Stimulated activated CD4-positive, alpha-beta T cell treated with anti-CD3 and anti-CD28 coated beads, Interleukin-4, amount 100 ng/mL, for 24 hours (primary cell): ENCODE measurements at places on chromosomes 1 and 21.

DNA sequence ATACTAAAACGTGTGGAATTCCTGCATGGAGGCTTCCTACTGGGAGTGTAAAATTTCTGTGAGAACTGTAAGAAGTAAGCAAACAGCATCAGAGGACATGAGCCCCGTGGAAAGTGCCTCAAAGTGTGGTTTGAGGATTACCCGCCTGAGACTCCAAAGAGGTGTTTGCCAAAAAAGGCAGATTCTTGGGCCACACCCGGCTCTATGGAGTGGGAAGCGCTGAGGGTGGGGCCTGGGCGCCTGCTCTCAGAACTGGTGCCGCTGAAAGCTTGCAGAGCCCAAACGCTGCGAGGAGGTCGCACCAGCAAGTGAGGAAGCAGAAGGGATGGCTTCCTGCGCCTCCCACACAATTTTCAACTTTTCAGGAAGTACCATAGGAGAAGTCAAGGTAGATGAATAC is 43.0 kb upstream of the PSEN2 start:
- peak; percentile 21 for DNase-seq

GRCh38 chr1:240014051-240014450 is 77.6 kb upstream of the FMN2 start:
- DNase-seq, result no peak

- DNase-seq, result peak; percentile 55
Measured at GRCh38 chr21:35400233-35400939, 351.3 kb upstream of the RUNX1 start.

DNA sequence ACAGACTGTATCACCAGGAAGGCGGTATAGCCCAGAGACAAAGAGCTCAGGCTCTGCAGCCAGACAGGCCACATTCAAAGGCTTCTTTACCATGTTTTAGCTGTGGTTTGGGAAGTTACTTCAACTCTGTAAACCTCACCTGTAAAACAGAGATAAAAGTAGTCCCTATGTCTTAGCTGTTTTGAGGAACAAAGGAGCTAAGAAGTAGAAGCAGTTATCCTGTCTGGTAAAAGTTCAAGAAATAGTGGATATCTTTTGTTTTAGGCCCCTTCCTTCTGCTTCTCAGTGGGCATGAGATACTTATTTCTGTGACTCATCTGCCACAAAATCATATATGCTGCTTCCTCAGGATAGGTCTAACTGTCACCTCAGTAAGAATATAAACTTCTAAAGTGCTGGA is 6.5 kb downstream of the CD34 start:
- no peak for DNase-seq

DNA sequence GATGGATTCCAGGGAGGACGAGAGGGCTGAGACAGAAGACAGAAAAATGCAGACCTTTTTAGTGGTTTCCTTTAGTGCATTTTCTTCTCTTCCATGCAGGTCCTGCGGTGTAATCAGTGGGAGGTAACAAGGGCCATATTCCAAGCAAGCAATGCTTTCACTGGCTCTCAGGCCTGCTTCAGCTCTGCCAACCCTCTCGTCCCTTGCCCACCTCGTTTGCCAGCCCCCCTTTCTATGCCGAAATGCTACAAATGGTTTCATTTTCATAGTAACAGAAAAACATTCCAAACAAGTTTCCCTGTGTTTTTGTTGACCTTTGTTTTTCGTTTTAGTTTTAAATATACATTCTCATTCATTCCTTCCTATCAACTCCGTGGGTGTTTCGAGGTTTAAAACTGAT is 443.1 kb downstream of the TTLL7 start:
- no peak for DNase-seq
